ENCODE measurements at places on chromosomes 2 and 18. TPM values are rescaled to one million over a fixed set of nuclear protein-coding genes. Genes with fewer than 3 reads are reported as not detected.

Gene TMEM17
- 2.6 TPM for total RNA-seq

Gene VIL1
- total RNA-seq, result not detected

Gene TRIM54
- not detected for total RNA-seq

Gene SLC4A3
- total RNA-seq, result 4.0 TPM

Gene SULT1C2
- total RNA-seq, result 0.57 TPM

GRCh38 chr2:45004562-45005191 lies 4.6 kb downstream of the SIX2 start:
- no peak for DNase-seq
- no peaks in the 10 kb centered on the region for H3K36me3 ChIP-seq
- H3K27me3 ChIP-seq, result peaks cover 45% of the 10 kb centered on the region
- H3K4me3 ChIP-seq, result peak overlapping the region; percentile 14

GRCh38 chr18:30481871-30482270 lies 560.7 kb downstream of the DSC3 start:
- DNase-seq, result no peak
- H3K4me1 ChIP-seq, result no peaks in the 10 kb centered on the region
- no peaks in the 10 kb centered on the region for H3K36me3 ChIP-seq
- H3K27ac ChIP-seq, result no peak overlapping the region
- H3K27me3 ChIP-seq, result no peaks in the 10 kb centered on the region

- H3K27me3 ChIP-seq, result no peaks in the 10 kb centered on the region
Observed at GRCh38 chr2:158205215-158205614, 103.5 kb downstream of the UPP2 start.

GRCh38 chr2:197108758-197109157 lies 182.3 kb upstream of the PGAP1 start:
- peaks cover 7% of the 10 kb centered on the region for H3K4me1 ChIP-seq
- H3K36me3 ChIP-seq, result no peaks in the 10 kb centered on the region
- H3K27me3 ChIP-seq, result no peaks in the 10 kb centered on the region

GRCh38 chr2:241678784-241679540 lies 7.7 kb downstream of the DTYMK start:
- H3K36me3 ChIP-seq, result peaks cover 5% of the 10 kb centered on the region
- no peak overlapping the region for H3K4me3 ChIP-seq
- H3K27ac ChIP-seq, result no peak overlapping the region
- DNase-seq, result no peak
- no peaks in the 10 kb centered on the region for H3K27me3 ChIP-seq
- no peaks in the 10 kb centered on the region for H3K4me1 ChIP-seq

GRCh38 chr2:198186257-198186656 lies 381.9 kb downstream of the PLCL1 start:
- DNase-seq, result no peak
- H3K36me3 ChIP-seq, result no peaks in the 10 kb centered on the region
- H3K27me3 ChIP-seq, result no peaks in the 10 kb centered on the region
- H3K4me3 ChIP-seq, result no peak overlapping the region

DNA sequence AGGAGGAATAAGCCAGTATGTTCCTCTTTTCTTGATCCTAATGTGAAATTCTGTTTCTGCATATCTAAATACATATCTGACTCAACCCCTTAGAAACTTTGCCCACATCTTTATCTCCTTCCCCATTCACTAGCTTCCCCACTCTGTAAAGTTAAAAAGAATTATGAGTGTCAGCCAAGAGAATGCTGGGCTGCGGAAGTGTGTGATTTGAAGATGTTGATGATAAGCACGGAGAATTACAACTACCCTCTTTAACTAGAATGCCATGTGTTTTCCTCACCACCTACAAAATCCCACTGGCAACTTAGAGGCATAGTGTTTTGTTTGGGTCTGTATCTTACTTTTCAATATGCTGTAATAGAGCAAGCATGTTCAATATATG lies 490.4 kb upstream of the FANCL start:
- H3K27ac ChIP-seq, result no peak overlapping the region
- no peak for DNase-seq
- H3K27me3 ChIP-seq, result no peaks in the 10 kb centered on the region
- no peaks in the 10 kb centered on the region for H3K36me3 ChIP-seq
- H3K4me3 ChIP-seq, result no peak overlapping the region

- no peak for DNase-seq
- H3K27ac ChIP-seq, result no peak overlapping the region
- H3K36me3 ChIP-seq, result no peaks in the 10 kb centered on the region
Observed at GRCh38 chr2:132871831-132872230, 201.8 kb upstream of the LYPD1 start.

DNA sequence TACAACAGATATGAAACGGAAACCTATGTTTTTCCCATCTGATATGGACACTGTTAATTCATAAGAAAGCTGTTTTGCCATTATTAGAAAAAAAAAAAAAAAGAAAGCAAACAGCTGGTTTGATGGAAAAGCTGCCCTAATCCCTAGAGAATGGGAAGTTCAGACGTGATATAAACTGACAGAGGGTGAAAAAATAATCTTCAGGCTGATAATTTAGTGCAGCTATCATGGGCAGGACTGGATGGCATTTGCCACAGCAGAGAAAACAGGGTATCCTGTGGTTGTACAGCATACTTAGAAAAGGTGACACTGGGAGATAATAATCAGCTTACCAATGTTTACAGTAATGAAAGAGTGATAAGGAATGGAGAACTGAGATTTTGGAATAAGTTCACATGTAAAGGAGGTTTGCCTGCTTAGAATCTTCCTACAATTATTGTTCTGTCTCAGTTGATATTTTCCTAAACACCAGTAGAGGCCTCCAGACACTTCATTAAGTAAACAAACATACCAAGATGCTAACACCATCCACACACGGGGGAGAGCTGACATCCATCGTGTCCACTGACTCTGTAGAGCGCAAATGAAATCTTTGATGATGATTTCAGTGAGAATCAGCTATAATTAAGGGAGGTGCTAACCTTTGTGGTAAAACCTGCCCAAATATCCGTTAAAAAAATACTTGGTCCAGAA lies 211.6 kb upstream of the MMADHC start:
- H3K4me1 ChIP-seq, result no peaks in the 10 kb centered on the region
- no peak overlapping the region for H3K4me3 ChIP-seq
- no peaks in the 10 kb centered on the region for H3K36me3 ChIP-seq

- H3K27ac ChIP-seq, result no peak overlapping the region
- no peak for DNase-seq
- H3K4me1 ChIP-seq, result no peaks in the 10 kb centered on the region
- no peaks in the 10 kb centered on the region for H3K36me3 ChIP-seq
Observed at GRCh38 chr2:152456262-152456661, 121.3 kb downstream of the FMNL2 start.

GRCh38 chr2:99707592-99707991 lies 217.8 kb upstream of the REV1 start:
- no peaks in the 10 kb centered on the region for H3K27me3 ChIP-seq
- H3K4me1 ChIP-seq, result no peaks in the 10 kb centered on the region

- no peak overlapping the region for H3K4me3 ChIP-seq
- H3K36me3 ChIP-seq, result no peaks in the 10 kb centered on the region
- DNase-seq, result no peak
- H3K27ac ChIP-seq, result no peak overlapping the region
Observed at GRCh38 chr2:127182626-127183458, 37.3 kb downstream of the CYP27C1 start.

GRCh38 chr2:156340804-156341451 lies 8.4 kb upstream of the NR4A2 start:
- H3K27me3 ChIP-seq, result no peaks in the 10 kb centered on the region
- H3K4me3 ChIP-seq, result peak overlapping the region; percentile 88
- no peak for DNase-seq

Data from esophagus squamous epithelium (tissue), 5 donors.